Stimulated activated CD8-positive, alpha-beta memory T cell treated with anti-CD3 and anti-CD28 coated beads, Interleukin-4, amount 100 ng/mL, for 24 hours (primary cell): ENCODE measurements at places on chromosomes 1 and 21.

GRCh38 chr1:211699059-211699458 lies 23.6 kb upstream of the NEK2 start:
- no peak for DNase-seq

DNA sequence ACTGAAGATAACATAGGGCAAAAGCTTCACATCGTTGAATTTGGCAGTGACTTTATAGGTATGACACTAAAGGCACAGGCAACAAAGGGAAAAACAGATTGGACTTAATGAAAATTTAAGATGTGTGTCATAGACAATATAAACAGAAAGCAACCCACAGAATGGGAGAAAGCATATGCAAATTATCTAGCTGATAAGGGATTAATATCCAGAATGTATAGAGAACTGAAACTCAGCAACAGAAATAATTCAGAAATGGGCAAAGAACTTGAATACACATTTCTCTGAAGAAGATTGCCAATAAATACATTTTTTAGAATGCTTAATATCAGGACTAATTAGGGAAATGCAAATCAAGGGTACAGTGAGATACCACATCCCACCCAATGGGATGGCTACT lies 55.2 kb upstream of the ANGPTL1 start:
- no peak for DNase-seq

DNA sequence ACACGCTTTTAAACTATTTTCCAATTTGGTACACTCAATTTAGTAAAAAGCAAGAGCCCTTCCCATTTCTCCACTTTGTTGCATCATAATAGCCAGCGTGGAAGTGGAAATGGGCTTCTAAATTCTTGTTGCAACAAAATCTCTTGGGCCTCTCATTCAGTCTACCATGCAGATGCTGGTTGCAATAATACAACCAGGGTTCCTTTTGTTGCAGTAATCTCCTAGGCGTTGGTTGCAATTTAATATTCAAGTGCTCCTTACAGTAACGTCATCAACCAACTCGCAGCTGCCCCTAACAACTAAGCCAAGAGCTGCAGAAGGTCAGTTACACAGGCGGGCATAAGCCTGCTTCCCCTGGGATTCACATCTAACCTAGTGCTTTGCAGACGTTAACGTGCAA lies 2.7 kb upstream of the HDGF start:
- no peak for DNase-seq

DNA sequence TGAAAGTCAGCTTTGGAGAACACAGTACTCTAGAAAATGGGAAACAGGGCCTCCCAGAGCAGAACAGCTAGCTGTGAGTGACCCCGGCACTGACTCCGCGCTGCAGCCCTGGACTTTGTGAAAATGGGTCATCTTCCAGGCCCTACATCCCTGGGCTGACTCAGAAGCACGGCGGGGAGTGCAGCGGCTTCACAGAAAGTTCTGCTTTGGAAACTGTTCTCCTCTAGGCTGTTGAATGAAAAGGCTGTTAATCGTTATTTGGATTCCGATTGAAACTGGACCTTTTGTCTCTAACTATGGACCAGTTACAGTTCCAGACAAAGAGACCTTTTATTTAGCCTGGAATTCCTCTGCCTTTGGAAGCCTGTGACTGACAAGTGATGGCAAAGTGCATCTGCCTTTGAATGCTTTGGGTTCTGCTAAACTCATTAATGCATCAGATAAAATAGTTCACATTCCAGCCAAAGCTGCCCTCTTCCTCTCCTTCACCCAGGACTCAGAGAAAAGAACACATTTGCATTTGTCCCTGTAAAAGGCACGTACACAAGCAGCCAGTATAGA lies 144.9 kb upstream of the HOOK1 start:
- DNase-seq: no peak

GRCh38 chr1:30378991-30379581 lies 344.3 kb downstream of the MATN1 start:
- no peak for DNase-seq

DNA sequence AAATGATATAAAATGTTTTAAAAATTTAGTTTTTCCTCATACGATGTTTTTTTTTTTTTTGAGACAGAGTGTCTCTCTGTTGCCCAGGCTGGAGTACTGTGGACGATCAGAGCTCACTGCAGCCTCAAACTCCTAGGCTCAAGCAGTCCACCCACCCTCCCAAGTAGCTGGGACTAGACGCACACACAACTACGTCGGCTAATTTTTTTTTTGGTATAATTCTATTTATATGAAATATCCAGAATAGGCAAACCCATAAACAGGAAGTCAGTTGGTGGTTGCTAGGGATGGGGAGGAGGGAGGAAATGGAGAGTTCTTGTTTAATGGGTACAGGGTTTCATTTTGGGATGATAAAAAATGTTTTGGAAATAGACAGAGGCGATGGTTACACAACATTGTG lies 56.5 kb downstream of the WARS2 start:
- DNase-seq: no peak

- no peak for DNase-seq
These were observed 142.9 kb downstream of the FASLG start for GRCh38 chr1:172801771-172802322.

DNA sequence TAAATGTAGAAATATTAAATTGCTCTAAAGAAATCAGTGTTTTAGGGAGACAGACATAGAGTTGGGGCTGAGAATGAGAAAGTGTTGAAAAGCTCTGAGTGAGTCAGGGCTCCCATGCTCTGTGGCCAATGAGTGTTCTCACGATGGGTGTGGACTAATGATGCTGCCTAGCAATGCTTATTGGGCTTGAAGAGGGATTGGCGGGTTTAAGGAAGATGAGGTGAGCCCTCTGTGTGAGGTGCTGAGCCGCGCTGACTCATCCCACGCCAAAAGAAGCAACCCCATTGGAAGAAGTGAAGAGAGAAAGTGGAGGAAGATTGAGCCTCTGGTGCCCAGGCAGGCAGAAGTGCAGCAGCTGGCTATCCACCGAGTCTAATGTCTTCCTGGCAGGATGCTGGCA lies 65.1 kb upstream of the DPT start:
- no peak for DNase-seq

- DNase-seq: no peak
These were observed 414.6 kb downstream of the LRRIQ3 start for GRCh38 chr1:73783352-73783751.

- no peak for DNase-seq
These were observed 8.7 kb downstream of the RNF223 start for GRCh38 chr1:1065265-1065939.

DNA sequence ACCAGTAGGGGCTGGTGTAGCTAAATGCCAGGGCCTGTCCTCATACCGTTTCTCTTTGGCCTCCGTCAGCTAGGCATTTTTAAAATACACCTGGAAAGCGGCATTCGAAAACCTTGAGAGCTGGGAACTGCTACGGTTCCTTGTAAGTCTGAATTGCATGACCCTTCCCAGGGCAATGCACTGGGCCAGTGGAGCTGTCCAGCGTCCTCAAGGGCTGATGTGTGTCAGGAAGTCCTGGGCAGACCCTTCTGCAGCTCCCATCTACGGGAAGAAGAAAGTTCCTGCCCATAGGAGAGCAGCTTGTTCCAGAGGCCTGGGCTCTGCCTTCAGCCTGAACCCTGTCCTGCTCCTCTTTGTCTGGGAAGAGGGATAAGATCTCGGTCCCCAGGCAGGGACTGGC lies 34.1 kb downstream of the UBASH3A start:
- DNase-seq: no peak

DNA sequence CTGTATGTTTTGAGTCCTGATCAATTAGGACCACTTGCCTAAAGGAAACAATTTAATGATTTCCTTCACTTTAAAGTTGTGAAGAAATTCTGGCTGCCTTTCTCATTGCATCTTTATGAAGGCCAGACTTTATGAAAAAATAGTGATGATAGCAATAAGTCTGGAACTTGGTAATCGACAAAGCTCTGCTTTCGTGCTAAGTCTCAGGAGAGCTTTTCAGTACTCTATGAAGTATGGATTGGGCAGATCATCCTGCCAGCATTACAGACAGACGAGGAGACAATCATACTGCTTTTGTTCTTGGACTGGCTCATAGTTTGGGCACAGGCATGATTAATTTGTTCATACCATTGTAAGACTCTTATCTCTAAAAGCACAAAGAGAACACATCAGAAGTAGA lies 45.5 kb upstream of the KCNJ15 start:
- DNase-seq: no peak

GRCh38 chr1:5992814-5993555 lies 760 bp upstream of the NPHP4 start:
- no peak for DNase-seq

DNA sequence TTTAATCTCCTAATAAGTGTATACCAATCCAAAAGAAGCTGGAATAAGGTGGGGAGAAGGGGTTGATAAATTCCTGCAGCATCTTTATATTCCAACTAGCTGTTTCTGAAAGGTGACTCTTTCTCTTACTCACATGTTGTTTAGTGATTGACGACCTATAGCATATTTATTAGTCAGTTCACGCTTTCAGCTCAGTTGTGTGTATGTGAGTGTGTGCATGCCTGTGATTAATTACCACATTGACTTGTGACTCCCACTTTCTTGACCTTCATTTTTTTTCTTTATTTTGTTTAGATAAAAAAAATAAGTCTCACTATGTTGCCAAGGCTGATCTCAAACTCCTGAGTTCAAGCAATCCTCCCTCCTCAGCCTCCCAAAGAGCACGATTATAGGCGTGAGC lies 44.4 kb downstream of the ATP2B4 start:
- DNase-seq: no peak

DNA sequence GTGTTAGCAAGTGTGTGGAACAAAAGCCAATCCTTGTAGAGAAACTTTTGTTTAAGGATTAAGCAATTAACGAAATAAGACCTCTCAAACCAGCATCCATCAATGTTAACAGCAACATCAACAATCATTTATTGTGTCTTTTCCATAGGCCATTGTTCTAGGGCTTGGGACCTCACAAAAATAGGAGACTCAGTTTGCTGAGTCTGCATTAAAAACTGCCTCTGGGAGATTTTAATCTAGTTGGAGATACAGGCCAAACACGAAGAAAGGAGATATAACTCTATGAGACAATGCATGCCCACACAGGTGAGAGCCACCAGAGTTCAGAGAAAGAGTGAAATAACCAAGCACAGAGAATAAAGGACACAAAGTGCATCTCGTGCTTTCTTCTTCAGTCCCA lies 14.4 kb upstream of the SELP start:
- no peak for DNase-seq

DNA sequence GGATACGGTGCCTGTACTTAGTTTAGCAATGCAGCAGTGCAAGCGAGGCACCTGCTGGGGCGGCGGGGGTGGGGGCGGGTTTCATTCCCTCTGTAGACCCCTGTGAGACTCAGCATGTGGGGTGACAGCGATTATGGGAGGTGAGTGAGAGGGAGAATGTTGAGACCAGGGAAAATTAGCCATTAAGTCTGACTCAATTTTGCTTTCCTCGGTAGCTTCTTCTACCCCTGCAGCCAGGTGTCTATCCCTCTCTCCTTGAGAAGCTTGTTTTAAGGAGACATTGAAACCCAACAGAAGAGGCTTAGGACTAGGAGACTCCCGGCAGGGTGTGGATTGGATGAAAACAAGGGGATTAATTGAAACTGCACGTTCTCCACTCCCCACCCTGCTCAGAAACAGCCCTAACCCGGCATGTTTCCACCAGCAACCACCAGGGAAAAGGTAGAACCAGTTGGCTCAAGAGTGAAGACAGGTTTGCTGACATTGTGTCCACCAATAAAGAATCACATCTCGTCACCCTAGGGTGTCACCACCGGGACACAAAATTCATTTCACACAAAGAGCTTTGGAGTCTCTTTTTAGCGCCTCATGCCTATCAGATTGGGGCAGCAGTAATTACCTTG lies 20.6 kb upstream of the ATF3 start:
- no peak for DNase-seq

- no peak for DNase-seq
These were observed 74.7 kb upstream of the RGL1 start for GRCh38 chr1:183730107-183730724.
